HCT116 (cell line): ENCODE measurements at places on chromosomes 1 and 21.

GRCh38 chr1:211469938-211470529, 21.9 kb downstream of the RD3 start:
- peak; percentile 72 for DNase-seq

DNA sequence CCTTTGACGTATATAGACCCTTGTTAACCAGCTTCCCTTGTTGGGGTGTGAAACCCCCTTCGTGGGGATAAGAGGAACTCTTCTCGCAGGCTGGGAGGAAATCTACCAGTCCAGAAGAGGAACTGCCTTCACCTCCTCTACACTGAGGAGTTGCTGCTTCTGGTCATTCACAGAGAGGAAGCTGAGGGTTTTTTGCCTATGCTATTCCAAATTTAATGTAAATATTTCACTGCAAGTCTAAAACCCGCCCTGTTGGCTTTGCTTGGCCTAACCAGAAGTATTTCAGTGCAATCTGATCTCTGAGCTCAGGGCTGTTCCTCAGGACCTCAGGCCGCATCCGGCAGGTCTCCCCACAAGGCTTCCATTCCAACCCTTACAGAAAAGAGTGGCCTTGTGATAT, 150.1 kb downstream of the HIVEP3 start:
- DNase-seq = no peak

DNA sequence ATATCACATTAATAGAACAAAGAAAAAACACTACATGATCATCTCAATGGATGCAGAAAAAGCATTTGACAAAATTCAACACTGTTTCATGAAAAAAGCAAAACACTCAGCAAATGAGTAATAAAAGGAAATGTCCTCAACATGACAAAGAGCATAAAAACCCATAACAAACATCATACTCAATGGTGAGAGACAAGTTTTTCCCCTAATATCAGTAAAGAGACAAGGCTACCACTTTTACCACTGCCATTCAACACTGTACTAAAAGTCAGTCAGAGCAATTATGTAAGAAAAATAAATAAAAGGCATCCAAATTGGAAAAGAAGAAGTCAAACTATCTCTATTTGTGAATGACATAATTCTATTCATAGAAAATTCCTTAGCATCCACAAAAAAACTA, 64.3 kb downstream of the ZNF644 start:
- DNase-seq = no peak

DNA sequence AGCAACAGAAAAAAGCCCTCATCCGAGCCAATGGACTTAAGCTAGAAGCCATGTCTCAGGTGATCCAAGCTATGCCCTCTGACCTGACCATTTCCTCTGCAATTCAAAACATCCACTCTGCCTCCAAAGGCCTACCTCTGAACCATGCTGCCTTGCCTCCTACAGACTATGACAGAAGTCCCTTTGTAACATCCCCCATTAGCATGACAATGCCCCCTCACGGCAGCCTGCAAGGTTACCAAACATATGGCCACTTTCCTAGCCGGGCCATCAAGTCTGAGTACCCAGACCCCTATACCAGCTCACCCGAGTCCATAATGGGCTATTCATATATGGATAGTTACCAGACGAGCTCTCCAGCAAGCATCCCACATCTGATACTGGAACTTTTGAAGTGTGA, 20.7 kb downstream of the NR5A2 start:
- DNase-seq = no peak

DNA sequence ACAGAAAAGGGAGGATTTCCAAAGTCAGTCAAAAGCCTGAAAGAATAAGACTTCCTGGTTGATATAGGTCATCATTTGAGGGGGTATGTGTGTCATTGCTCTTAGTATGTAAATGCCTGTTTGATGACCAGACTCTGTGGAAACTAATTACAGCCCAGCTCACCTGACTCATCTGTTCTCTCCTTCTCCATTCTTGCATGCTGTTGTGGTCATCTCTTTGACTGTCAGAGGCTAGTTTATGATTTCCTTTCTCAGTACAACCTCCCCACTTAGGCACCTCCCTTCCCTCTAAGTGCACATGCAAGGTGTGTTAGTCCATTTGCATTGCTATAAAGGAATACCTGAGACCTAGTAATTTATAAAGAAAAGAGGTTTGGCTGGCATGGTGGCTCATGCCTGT, 2.4 kb upstream of the C1orf116 start:
- DNase-seq = no peak

DNA sequence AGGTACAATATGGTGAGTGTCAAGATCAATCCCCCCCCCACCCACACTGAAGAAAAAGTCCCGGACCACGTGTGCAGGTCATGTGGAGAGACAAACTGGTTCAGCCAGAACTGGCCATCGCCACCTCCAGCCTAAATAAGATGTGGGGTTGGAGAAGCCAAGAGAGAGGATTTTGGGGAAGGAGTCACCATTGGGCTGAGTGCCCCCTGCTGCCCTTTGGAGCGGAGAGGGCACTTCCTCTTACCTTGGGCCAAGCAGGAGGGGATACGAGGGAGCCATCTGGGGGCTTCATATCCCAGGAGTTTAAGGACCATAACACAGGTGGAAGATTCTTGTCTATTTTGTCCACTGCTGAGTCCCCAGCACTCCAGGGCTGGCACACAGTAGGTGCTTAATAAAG, 2.6 kb upstream of the TNFRSF1B start:
- no peak for DNase-seq

GRCh38 chr1:76023669-76024435, 50.7 kb upstream of the ST6GALNAC3 start:
- no peak for DNase-seq

- DNase-seq = no peak
Measured at GRCh38 chr1:101365878-101366277, 129.1 kb downstream of the S1PR1 start.

DNA sequence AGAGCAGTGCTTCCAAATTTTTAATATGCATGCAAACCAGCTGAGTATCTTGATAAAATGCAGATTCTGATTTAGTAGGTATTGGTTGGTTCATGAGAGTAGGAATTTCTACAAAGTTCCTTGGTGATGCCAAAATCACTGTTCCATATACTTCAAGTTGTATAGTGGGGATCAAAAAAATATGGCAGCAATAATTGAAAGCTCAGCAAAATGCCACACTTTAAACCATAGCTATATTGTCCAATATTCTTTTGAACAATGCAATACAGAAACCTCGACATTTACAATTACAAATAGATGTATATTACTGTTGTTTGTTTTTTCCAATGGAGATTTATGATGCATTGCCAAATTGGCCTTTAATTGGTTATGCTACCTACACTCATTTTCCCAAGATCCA, 55.7 kb upstream of the NCAM2 start:
- DNase-seq = no peak

DNA sequence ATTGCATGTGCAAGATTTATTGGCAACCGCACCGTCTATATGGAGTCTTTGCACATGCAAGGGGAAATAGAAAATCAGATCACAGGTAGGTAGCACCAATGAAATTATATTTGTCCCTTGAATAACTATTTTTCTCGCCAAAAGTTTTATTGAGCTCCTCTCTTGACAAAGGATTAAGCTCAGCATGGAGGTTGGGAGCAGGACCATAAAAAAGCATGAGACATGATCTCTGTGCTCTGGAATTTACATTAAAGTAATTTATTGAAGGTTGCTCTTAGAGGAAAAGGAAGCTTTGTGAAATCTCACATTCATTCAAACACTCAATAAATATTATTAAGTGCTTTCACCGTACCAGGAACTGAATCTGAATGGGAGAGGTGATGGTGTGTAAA, 66.0 kb upstream of the UBE2U start:
- no peak for DNase-seq

DNA sequence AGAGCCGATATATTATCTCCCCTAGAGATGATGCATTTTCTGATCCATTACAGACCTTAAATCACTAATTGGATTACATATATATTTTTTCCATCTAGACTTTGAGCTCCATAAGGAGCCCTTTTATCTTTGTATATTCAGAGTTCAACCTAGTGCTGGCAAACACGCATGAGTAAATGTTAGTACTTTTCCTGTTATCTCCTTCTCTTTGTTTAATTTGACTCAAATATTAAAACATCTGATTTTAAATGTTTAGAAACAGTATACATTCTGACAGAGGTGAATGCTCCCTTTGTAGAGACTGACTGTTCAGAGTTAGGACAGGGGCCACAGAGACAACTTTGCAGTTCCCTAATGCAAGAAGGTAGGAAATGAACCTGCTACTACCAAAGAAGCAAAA, 37.1 kb downstream of the EIF2B3 start:
- no peak for DNase-seq

- no peak for DNase-seq
Measured at GRCh38 chr21:17930093-17930492, 110.9 kb upstream of the C21orf91 start.

DNA sequence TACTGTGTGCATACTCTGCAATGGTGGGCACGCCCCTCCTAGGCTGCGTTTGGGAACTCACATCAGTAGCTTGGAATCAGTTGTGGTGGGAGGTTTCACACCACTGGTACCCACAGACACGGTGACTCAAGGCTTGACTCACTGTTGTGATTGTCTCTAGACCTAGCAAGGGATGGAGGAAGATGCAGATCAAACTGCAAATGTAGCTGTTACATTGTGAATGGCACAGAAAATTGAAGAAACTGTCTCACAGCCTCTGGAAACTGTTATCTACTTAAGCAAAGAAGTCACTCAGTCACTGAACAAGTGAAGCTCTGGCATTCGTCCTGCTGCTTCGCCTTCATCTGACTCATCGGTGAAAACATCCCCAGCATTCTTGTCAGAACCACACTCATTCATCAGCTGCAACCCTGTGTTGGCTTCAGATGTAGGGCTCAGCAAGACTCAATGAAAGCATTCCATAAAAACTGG, 59.5 kb downstream of the POFUT2 start:
- DNase-seq = peak; percentile 46
